AG20443 (cell line): ENCODE measurements at places on chromosomes 3 and 15.

DNA sequence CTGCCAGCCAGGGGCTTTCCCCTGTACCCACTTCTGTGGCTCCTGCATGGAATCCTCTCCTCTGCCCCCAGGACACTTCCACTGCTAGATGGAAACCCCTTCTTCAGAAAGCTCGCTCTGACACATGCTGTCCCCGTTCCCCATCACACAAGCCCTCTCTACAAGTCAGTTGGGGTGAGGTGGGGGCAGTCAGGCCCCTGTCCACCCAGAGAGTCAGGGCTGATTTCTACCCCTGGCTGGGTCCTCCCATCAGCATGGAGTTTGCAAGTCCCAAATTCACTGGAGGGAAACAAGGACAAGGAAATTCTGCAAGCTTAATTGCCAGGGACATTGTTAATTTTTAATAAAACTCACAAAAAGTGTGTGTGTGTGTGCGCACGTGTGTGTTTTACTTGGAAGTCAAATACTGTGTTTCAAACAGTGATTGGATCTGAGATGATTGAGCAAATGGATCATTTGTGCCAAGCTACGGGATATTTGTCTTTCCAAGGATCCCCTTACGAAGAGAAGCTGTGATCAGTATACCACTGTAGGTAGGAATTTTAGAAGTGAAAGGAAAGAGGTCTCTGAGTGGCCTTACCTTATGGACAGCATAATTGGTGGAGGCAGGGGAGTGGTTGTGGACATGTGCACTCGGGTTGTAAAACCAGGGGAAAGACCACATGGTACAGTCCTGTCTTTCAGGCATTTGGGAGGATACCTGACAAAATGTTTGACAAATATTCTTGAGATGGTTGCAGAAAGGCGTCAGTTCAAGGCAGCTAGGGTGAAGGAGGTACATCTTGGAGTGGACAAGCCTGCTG is 1.5 kb upstream of the AMOTL2 start:
- DNase-seq: no peak

GRCh38 chr3:44647771-44648170 is 761 bp upstream of the ZNF35 start:
- DNase-seq: no peak

DNA sequence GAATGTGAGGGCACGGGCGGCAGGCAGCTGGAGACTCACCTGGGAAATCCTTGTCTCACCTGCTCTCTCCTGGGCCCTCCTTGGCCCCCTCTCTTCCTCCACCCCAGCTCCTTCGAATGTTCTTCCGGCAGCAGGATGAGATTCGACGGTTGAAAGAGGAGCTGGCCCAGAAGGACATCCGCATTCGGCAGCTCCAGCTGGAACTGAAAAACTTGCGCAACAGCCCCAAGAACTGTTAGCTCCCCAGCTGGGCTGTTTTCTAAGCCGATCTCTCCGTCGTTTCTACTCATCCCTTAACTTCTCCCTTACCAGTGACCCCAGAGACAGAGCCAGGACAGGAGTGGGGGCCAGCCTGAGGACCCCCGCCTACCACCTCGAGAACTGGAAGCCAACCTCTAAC is 95.0 kb downstream of the ANP32A start:
- peak; percentile 81 for DNase-seq

GRCh38 chr15:71332431-71333004 is 217.2 kb downstream of the THSD4 start:
- DNase-seq: no peak

DNA sequence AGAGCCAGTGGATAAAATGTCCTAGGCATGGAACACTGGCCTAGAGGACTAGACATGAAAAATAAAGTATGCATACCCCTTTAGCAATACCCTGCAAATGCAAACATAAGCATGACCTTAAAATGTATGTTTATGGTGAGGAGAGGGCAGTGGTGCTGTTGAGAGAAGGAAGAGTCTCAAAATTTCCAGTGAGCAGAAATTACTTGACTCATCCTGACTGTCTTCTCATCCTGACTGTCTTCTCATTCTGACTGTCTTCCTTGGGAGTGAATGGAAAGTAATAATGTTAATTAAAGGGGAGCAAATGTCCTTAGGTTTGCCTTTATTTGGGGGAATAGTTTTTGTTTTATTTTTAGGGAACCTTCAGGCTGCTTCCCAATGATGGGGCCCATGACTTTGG is 121.5 kb upstream of the GALNT15 start:
- no peak for DNase-seq

- no peak for DNase-seq
These were observed 132.5 kb downstream of the MYRIP start for GRCh38 chr3:39941931-39942330.

DNA sequence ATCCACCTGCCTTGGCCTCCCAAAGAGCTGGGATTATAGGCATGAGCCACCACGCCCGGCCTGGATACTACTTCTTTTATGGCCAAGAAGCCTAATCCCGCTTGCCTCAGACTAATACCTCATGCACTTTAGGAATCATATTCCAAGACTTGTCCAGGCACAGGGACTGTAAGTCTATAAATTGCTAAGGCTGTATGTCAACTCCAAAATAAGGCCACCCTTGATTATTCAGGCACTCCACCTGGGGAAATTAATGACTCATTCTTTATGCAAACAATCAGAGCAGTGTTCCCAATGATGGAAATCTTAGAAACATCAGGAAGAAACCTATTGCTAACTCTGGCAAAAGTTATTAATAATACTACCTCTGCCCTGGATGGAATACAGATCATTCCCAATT is 98.4 kb downstream of the ERC2 start:
- no peak for DNase-seq

GRCh38 chr3:67854663-67855062 is 200.3 kb upstream of the SUCLG2 start:
- no peak for DNase-seq

DNA sequence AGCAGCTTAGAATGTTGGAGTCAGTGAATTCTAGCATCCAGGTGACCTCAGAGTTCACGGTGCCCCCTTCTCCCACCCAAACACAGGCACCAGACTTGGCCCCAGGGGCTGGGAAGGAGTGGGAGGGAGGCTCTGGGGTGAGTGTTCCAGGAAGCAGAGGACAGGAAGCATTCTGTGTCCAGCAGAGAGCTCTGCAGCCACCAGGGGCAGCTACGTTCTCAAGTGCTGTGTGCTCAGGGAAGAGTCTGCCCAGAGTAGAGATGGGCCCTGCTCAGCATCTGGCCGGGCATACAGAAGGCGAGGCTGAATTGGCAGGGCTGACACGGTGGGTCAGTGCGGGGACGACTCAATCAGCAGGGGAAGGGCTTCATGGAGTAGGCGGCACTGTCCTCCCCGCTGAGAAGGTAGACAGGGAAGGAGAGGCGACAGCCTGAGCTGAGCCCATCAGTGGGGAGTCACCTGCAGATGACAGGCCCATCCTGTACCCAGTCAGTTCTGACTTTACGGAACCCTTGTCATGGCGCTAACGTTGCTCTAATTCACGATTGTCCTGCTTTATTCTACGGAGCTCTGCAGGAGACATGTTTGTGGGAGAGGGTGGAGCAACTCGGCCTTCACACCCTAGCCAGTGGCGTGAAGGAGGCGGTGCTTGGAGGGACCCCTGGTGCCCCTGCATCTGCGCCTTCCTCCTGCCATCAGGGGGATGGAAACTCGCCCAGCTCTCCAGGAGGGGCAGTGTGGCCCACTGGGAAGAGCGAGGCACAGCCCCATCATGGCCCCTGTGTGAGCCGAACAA is 82.2 kb downstream of the C3orf70 start:
- peak; percentile 69 for DNase-seq

GRCh38 chr3:10973046-10973595 is 19.4 kb upstream of the SLC6A1 start:
- no peak for DNase-seq

- DNase-seq: no peak
These were observed 8.3 kb upstream of the CCK start for GRCh38 chr3:42274266-42274665.

DNA sequence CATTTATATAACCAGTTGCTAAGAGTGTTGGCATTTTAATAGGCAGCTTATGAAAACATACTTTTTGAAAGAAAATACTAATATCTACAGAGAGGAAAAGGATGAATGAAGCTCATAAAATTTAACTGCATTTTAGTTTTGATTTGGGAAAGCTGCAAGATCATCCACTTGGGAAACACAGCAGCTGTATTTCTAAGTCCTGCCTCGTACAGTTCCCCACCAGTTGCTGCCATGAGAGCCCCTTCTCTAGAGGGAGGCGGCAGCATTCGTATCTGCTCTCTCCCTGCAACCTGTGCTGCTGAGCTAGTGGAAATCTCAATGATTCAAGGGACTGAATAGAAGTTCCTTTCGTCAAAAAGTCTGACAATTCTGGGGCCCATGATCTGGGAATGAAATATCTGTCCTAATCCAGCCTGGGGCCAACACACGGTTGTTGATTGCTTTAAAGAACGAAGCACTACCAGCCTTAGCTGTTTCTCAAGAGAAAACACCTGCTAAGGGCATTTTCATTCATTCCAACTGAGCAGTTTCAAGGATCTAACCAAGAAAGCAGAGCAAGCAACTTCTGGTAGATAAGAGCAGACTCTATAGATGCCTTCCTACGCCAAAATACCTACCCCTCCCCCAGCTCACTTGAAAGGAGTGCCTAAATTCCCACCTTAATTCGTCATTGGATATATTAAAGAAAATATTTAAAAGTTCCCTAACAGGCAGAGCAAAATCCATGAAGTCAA is 223.7 kb downstream of the MAGI1 start:
- no peak for DNase-seq

GRCh38 chr3:193874512-193874911 is 261.4 kb upstream of the HES1 start:
- no peak for DNase-seq

- peak; percentile 70 for DNase-seq
These were observed 514 bp downstream of the MBNL1 start for GRCh38 chr3:152269056-152269830.

GRCh38 chr3:166307756-166308350 is 470.6 kb upstream of the BCHE start:
- no peak for DNase-seq

- no peak for DNase-seq
These were observed 239.7 kb upstream of the BHLHE40 start for GRCh38 chr3:4739289-4740236.

GRCh38 chr3:194261581-194262063 is 89.5 kb downstream of the CPN2 start:
- no peak for DNase-seq

- peak; percentile 61 for DNase-seq
These were observed 34.4 kb upstream of the MEIS2 start for GRCh38 chr15:37134699-37135131.

- DNase-seq: no peak
These were observed 32.0 kb downstream of the RAB11A start for GRCh38 chr15:65901336-65901735.

GRCh38 chr15:26661748-26662147 is 111.1 kb downstream of the GABRB3 start:
- no peak for DNase-seq

GRCh38 chr15:57167821-57168395 is 208.4 kb upstream of the CGNL1 start:
- DNase-seq: no peak

DNA sequence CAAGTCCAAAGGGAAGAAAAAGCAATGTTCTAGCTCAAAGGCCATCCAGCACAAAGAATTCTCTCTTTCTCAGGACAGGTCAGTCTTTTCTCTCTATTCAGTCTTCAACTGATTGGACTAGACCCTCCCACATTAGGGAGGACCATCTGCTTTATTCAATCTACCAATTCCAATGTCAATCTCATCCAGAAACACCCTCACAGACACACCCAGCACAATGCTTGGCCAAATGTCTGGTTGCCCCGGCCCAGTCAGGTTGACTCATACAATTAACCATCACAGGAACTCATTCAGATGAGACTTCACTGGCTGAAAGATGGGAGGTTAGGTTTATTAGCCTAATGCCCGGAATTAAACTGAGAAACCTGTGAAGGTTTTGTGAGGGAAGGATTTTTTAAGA is 32.4 kb downstream of the ACAN start:
- peak; percentile 60 for DNase-seq

DNA sequence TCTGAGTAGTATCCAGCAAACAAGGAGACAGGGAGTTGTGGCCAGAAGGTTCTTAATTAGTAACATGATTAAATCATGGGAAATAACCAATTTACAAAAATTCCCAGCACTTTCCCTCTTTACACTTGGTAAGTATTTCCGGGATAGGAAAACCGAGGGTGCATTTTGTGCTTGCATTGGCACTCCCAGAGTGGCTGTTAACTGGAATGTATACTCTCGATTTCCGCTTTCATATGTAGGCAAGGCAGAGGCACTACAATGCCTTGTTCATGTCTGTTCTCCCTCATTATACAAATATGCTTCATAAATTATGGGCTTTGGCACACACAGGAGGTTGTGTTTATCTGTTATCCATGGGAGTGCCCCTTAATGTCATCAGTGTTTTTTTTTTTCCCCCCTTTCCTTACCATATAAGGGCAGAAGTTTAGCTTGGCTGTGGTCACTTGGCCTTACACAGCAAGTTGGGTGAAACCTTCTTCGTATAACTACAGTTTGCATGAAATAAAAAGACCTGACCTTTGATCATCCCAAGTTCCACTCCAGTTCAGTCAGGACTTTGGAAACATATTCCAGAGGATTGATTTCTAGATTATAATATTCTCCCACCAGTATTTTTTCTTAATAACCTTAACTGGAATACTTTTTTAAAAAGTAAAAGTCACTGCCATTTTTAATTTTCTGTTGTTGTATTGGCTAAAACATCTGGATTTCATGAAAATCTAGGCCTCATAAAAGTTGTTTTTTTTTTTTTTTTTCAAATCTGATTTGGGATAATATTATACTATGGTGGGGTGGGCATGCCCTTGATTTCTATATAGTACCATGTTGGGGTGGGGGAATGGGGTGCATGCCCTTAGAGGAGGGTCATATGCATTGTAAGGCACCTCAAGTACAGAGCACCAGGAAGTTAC is 8.9 kb downstream of the TPM1 start:
- DNase-seq: peak; percentile 43
